ENCODE measurements at places on chromosomes 2 and 18.

DNA sequence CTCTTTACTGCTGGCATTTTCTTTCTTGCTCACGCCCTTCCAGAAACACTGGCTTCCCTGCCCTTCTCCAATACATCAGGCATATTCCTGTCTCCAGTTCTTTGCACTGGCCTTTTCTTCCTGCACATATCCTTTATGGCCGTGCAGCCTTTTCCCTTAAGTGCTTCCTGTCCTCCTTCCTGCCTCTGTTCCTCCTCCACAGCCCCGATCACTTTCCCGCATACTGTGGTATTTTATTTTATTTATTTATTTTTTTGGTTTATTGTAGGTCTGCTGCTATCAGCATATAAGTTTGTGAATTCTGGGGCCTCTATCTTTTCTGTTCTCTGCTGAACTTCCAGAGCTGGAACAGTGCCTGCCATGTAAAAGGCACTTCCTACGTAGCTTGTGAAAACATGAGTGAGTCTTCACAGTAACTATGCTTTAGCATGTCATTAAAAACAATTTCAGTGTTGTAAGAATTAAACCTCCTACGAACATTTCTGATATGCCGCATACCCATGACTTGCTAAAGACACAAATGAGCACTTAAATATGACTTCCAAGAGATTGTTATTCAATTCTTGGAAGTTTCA is 289.1 kb downstream of the TRIB2 start:
- DNase-seq: peak; percentile 50

DNA sequence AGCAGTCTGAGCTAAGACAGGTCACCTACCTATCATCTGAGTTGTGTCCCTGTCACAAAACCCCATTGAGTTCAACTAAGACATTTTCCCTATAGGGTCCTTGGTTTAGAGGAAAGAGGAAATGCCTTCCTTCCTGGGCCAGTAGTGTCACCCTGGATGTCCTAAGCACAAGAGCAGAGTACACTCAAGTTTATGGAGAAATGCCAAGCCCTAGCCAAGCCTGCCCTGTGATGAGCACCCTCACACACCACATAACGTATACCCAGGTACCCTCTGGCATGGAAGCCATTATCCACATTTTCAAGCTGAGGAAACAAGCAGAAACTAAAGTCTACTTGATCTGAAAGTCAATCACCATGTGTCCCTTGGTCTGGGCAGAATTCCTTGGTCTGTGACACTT is 37.3 kb downstream of the SUCLG1 start:
- DNase-seq: no peak

- no peak for DNase-seq
Observed at GRCh38 chr2:24363301-24363700, 3.0 kb upstream of the ITSN2 start.

GRCh38 chr2:131094463-131095281 is 1.4 kb upstream of the FAM168B start:
- no peak for DNase-seq

GRCh38 chr2:219522111-219523030 is 8.1 kb downstream of the ASIC4 start:
- no peak for DNase-seq

DNA sequence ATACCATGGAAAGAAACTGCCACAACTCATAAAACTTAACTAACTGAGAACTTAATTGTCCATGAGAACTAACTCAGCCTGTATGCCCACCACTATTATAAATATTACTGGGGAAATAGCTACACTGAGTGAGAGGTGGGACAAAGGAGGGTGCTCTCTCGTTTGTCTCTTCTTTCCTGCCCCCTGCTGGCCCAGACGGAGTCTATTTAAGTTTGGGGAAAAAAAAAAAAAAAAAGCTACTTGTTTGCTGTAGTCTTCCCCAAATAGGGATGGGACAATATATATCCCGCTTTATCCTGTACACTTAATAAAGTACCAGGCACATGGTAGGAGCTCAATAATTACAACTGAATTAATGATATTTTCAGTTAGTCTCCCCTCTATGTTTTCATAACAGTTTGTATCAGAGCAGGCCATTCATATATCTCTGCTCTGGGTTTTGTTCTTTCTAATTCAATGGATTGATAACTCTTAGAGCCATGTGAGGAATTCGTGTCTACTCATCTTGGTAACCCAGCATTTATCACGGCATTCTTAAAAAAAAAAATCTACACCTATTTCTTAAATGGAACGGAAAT is 647.6 kb upstream of the PKDCC start:
- DNase-seq: no peak

- DNase-seq: no peak
Observed at GRCh38 chr2:238380336-238380735, 46.4 kb upstream of the ASB1 start.

DNA sequence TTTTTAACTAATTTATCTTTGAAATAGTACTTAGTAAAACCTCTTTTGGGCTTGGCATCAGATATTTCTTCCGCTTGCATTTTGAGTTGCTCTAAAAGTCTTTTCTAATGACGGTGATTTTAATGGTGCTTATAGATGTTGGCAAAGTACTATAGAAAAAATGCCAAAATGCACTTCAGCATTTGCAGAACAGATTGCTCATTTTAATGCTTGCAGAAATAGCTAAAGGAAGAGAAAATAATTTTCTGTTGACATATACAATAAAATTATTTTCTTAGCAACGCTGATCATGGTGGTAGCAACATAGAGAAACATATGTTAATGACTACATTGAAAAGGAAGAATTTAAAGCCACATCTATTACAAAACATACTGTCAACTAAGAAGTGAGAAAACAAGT is 170.7 kb downstream of the STK39 start:
- DNase-seq: no peak

DNA sequence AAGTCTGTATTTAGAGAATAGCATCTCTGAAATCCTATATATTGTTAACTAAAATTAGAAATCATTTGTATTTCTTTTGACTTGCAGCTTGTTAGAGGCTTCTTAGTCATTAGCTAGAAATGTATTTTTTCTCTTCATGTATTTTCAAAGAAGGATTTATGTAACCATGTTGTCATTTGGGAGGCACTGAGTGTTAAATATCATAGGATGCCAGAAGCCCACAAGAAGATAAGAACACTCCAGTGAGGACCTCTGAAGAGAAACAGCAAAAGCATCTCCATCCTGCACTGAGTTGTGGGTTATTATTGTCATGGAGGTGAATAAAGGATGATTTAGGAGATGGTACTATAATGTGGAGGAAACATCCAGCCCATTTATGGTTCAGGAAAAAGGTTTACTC is 93.5 kb downstream of the UBE2E3 start:
- no peak for DNase-seq

DNA sequence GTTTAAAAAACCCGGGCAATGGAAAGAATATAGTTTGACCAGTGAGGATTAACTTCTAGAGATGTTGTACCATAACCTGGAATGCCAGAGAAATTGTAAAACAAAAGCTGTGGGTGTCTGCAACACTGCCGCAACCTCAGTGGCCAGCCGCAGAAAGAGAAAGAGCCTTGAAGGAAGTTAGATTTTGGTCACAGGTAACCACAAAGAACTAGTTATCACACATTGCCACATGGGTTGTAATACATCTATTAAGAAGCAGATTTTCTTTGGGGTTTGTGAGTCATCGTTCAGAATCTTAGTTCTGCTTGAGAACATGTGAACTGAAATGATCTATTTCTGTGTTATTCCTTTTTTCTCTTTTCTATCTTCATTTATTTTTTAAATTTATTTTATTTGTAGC is 222.9 kb upstream of the AGAP1 start:
- no peak for DNase-seq

DNA sequence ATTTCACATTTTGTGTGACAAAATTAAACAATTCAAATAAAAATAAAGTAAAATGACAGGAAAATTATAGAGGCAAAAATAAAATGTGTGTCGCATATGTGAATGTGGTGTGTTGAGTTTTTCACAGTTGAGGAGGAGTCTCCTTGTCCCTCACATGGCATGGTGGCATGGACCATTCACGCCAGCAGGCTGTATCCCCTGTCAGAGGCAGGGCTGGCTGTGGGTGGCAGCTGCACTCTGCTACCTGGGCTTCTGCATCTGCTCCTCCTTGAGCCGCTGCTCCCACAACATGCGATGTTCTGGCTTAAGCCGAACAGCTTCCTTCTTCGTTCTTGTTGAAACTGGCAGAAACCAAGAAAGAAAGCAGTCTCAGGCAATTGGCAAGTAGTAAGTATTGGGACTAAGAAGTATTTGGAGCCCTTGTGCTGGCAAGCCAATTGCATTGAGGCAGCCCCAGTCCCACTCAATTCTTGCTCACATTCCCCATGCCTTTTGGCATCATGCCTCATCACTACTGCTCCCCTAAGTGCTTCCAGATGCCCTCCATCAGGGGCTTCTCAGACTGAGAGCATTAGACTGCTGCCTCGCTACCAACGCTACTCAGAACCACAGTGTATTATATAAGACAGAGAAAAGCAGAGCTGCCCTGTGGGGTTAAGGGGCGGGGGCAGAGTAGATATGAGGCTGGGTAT is 177.9 kb upstream of the NABP1 start:
- no peak for DNase-seq

DNA sequence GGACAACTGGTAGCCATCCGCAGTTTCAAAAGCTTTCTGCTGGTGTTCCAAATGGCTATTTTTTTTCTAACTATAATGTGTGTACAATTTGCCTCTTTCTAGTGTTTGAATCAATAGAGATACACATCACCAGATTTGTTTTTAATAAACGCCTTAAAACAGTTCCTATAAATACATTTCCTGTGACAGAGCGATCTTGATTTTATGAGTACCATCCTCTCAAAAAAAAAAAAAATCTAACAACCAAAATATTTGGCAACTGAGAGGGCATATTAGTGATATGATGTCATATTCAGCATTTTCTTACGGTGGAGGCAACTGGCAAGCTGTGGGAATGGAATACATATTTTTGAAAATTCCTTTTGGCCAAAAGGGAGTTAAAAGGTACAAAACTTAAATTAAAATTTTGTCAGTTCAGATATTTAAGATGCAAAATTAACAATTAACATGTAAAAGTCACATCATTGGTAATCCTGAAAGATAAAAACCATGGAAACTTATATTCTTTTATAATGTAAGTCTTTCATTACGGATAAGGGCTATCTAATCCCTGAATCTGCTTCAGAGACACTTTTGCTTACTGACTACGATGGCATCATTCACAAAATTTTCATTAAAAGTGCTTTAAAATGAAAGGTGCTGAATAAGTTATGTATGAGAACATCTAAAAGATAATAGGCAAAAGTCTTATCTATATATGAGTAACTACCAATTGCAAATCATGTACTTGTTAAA is 268.4 kb downstream of the TCF4 start:
- DNase-seq: no peak

- DNase-seq: no peak
Observed at GRCh38 chr2:237181844-237182243, 96.2 kb downstream of the COPS8 start.

DNA sequence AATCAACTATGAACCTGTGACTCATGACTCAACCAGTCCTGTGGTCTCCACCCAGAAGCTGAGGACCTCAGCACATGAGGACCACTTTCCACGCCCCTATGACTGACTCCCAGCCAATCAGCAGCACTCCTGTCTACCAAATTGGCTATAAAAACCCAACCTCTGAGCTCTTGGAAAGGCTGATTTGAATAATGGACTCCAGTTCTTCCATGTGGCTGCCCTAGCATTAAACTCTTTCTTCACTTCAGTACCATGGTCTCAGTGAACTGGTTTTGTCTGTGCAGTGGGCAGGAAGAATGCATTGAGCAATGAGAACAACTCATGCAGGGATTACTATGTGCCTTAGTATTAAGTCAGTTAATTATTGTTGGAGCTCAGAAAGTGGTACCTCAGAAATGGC is 78.3 kb downstream of the CMPK2 start:
- DNase-seq: no peak

GRCh38 chr2:117832905-117833613 is 18.6 kb downstream of the DDX18 start:
- DNase-seq: no peak

DNA sequence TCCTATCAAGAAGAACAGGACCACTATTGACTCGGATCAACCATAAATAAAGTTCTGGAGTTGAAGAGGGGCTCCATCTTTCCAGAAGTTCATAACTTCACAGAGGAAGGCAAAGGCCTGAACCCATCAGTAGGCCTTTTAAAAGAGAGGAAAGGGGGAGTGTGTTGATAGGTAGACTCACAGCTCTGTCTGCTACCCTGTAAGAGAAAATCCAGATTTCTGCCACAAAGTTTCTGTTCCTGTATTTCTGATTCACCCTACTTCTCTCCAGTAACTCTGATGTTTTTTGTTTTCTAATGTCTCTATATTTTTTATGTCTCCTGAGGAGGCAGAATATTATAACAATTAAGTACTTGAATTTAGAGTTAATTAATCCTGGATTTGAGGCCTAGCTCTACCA is 564.0 kb downstream of the TNS1 start:
- DNase-seq: no peak

- no peak for DNase-seq
Observed at GRCh38 chr2:85178980-85179411, 45.8 kb downstream of the TCF7L1 start.

DNA sequence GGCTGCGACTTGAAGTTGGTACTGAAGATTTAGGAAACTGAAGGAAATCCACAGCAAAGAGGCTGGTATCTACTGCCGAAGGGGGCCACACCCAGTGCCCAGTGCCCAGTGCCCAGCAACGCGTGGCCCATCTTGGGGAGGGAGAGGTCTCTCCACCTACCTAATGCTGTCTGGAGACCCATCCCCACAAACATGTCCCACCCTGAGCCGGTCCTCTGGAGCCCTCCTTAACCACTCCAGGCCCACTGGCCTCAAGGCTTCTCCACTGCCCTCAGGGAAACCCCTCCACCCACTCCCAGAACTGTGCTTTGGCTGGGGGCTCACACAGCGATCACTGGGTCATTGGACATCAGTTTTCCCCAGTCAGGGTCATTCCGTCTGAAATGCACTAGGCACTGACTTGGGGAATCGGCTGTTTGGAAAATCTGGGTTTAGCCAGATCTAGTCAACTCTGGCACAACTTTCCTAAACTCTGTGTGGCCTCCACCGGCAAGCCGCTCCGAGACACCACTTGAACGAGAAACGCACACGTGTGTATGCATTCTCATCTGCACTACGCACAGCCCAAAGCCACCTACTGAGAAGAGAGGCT is 20.1 kb downstream of the GPR55 start:
- no peak for DNase-seq

- no peak for DNase-seq
Observed at GRCh38 chr2:50943791-50944190, 88.1 kb downstream of the NRXN1 start.

GRCh38 chr2:107932488-107932887 is 53.8 kb upstream of the SLC5A7 start:
- no peak for DNase-seq

DNA sequence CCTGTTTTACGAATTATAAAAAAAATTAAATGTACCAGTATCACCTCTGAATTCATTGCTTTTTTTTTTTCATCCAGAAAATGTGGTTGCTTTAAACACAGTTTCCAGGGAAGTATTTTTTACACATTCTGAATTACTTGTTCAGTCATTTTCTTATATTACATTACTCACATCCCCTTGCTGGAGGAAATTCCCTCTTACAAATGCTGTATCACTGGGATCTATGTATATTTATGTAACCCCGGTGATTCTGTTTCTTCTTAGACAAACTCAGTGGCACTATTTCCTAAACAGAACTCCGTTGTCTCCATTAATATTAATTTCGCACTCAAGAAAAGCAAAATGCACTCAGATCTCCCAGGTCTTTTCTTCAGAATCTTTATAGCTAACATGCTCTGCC is 1078.5 kb upstream of the ZEB2 start:
- no peak for DNase-seq

- no peak for DNase-seq
Observed at GRCh38 chr18:13427354-13427753, 208.8 kb downstream of the LDLRAD4 start.

- DNase-seq: no peak
Observed at GRCh38 chr2:101961338-101962191, 30.2 kb upstream of the IL1R2 start.

Measured in SHP77 (cell line).